H7 (cell line): ENCODE measurements at places on chromosomes 5 and 9.
A peak's percentile ranks its signal among the peaks of the same experiment; 100 is the strongest.

DNA sequence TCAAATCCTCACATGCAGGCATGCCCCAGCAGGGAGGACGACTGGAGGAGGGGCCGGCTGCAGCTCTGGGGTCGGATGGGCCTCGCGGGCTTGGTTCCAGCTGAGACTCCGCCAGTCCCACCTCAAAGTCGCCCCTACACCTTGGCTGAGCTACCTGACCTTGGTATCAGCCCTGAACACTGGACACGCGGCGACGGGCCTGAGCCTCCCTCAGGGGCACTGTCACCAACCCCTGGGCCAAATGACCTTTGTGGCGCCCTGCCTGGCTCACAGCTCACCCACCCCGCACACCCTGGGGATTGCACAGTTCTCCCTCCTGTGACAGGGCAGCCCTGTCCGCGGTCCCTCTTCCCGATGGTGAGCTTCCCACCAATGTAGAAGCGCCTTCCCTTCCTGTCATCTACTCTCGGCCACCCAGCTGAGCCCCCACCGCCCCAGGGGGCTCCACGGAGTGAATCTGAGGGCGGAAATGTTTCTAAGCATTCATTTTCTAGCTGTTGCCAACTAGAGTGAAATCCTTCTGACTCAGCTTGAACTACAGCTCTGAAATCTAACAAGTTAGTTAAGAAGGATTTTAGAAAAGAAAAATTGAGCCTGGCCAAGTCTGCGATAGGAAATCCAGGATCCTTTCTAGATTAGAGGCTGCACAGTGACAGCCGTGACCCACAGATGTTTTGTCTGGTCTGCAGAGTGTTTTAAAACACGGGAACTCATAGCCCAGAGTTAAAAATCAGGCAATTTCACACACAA is 138.9 kb upstream of the PHYKPL start:
- peak; percentile 69 for DNase-seq

DNA sequence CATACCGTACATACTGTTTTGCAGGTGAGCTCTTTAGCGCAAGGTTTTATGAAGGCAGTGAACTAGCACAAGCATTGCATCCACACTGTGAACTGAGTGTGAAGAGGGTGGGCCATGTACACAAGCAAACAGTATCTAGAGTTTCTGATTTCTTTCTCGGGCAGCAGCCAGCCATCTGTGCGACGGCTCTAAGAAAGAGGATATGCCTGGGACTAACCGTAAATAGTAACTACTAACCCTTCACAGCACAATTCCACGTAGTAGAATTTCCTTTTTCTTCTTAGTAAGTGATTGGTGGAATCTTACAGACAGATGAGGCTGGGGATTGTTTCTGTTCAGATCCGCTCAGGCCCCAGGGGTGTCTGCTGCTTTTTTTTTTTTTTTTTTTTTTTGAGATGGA is 89.0 kb downstream of the DRD1 start:
- DNase-seq, result no peak

DNA sequence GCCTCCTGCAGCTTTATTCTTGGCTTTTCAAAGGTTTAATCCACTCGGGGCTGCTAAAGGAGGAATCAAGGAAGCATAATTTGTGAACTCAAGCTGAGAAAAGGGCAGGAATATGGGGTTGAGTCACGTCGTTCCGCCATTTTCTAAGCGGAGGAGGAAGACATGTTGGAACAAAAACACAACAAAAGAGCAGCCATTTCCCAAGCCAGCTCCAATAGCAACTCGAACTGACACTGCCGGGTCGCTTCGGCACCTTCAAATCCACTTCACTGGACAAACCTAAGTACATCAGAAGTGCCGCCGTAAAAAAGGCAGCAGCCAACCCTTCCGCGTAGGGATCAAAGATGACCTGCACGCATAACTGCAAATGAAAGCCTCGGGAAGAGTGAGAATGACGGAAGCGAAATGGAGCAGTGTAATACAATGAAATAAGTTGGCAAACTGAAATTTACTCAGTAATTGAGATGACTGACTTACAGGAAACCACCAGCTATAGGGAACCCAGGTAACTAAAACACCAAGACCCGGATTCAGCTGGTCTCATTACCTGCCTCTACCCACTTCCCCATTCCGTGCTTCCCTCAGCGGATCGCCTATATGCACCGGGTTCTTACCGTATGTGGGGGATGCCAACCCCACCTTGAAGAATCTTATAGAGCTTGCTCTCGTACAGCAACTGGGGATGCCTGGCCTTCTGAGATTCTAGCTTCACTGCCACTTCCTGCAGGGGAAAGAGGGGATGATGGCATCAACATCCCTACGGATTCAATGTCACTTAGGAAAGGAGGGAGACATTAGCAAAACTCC is 1.6 kb downstream of the CSNK1A1 start:
- DNase-seq, result peak; percentile 35

- no peak for DNase-seq
Observed at GRCh38 chr5:136808756-136809155, 443.4 kb upstream of the TRPC7 start.

GRCh38 chr5:135662061-135662481 is 83.3 kb upstream of the CXCL14 start:
- no peak for DNase-seq

GRCh38 chr5:84286662-84287061 is 98.0 kb downstream of the EDIL3 start:
- no peak for DNase-seq

DNA sequence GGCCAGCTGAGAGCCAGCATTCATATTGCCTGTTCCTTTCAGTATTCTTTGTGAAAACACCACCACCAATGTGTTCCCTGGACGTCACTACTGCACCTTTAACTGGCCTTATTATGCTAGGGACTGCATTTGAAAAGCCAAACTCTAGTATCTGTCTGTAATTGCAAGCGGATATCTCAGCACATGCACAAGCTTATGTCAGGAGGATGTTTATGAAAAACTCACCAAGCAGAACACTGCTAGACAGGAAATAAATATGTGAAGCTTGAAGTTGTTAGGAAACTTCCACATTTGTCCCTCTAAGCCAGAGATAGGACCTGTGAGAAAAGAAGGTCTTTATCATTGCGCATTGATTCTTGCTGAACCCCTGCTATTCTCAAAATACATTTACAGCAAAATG is 135.4 kb upstream of the CCDC152 start:
- no peak for DNase-seq

DNA sequence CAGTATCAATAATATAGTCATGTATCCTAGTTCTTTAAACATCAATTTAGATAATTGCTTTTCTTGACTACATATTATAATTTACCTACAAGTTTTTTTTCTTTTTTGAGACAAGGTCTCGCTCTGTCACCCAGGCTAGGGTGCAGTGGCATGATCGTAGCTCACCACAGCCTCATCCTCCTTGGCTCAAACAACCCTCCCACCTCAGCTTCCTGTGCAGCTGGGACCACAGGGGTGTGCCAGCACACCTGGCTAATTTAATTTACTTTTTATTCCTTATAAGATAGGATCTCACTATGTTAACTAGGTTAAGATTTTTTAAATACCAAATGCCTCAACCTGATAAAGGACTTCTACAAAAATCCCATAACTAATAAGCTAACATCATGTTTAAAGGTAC is 21.1 kb downstream of the UIMC1 start:
- no peak for DNase-seq

GRCh38 chr9:33780276-33780675 is 15.1 kb upstream of the PRSS3 start:
- DNase-seq, result no peak

- DNase-seq, result no peak
Observed at GRCh38 chr9:14031810-14032209, 282.1 kb downstream of the NFIB start.

GRCh38 chr5:93340881-93341280 is 240.1 kb downstream of the NR2F1-AS1 start:
- DNase-seq, result no peak

DNA sequence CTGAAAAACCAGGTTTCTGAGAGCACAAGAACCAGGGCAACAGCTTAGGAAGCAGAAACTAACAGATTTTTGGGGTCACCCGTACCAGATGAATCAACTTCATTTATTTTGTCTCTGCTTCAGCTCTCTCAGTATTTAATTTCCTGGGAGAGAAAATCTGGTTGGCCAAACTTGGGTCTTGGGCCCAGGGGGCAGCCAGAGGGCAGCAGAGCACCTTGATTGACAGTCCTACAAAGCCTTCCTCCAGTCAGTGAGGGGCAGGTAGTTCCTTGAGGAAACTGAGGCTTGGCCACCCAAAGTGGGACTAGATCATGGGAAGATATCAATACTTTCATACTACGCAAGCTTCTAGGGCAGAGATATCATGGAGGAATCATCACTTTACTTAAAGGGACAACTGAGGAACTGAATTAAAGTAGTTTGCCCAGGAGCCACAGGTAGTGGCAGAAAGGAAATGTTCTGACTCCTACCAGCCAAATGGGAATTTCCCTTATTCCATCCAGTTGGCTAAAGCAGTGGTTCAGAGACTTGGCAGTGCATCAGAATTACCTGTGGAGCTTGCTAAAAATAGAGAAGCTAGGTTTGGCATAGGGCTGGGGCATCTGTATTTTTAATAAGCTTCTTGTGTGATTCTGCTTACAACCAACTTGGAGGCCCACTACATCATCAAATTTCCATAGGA is 21.5 kb upstream of the ARHGAP26 start:
- peak; percentile 49 for DNase-seq
